ENCODE measurements at places on chromosomes 7 and 10.

DNA sequence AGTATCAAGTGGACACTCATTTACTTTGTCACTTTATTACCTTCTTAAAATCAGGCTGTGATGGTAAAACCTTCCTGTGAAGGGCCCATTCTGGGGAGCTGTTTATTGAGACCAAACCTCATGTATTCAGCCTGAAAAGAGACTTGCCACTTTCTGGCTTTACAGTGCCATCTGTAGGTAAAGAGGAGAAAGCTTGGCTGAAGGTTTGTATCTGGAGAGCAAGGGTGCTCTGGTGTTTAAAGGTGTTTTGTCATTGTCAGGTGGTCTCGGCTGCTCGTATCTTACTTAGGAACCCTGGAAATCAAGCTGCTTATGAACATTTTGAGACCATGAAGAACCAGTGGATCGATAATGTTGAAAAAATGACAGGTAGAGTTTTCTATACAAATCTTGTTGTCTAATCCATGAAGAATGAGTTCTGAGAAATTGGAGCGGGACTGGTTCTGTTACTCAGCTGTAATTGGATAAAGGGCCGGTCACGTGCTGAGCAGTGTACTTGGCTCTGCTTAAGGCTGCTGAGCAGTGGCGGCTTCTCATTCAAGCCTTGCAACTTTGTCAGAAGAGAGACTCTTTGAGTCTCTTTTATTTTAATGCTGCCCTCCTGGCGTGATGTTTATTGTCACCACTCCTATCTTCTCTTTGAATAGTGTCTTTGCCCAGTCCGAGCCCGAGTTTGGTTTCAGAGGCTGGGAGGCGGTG, 46.9 kb downstream of the AP3M1 start:
- DNase-seq, result no peak

DNA sequence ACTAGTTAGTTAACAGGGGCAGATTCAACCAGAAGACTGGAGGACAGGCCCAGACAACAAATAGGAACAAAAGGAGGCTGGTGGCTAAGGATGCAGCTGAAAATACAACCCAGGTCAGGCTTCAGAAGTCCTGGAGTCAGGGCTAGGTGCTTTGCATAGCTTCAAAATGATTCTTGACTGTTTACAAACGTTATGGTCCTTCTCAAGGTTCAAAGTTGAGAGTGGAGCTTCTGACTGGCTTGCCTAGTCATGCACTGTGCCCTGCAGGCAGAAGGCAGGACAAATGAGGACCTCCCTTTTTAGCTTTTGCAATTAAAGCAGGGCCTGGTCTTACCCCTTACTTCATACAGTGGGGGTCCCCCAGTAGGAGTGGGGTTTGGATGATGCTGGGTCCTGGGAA, 4.4 kb upstream of the CDH23 start:
- no peak for DNase-seq

DNA sequence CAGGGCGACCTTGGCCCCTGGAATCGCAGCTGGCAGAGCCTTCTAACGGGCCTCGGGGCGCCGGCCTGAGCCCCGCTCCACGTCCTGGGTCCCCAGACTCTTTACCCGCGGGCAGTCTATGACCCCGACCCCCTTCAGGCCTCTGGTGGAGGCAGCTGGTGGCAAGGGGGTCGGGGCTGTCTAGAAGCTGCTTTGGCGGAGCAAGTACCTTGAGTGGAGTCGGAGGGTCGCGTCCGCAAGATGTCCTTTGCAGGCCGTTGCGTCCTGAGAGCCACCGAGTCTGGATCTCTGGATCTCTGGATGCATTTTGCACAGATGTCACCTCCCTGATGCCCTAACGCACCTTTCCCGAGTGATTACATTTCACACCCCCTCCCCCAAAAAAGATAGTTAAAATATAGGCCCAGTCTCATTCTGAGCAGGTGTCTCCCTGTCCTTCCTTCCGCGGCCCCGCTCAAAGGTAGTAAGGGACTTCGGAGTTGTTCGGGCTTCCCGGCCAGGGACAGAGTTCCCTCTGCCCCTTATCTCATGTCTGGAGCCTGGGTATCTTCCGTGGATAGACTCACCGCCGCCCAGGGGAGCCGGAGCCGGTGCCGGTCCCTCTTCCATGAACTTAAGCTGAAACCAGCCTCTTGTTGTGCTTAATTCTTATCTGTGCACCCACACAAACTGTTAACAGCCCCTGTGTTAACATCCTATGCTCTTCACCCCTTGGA, 457 bp downstream of the ACADSB start:
- DNase-seq, result no peak

GRCh38 chr7:140223515-140224221, 46.9 kb upstream of the KDM7A start:
- no peak for DNase-seq

GRCh38 chr7:42720991-42721796, 190.7 kb downstream of the C7orf25 start:
- DNase-seq, result no peak

DNA sequence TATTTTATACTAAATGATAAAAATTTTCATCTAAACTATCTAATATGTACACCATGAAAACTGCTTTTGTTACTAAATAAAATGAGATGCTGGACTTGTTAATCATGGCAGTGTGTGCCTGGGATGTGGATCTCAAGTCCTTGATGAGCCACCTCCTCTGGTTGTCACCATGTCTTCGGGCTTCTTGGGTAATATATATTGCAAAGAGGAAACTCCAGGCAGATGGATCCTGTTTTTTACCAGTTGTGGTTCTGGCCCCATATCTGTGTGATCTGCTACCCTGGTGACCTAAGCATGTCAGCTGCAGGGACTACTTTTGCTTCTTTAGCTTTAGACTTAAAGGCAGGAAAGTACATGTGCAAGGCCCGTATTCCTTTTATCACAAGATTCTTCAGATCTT, 46.2 kb downstream of the TMEM60 start:
- DNase-seq, result no peak

DNA sequence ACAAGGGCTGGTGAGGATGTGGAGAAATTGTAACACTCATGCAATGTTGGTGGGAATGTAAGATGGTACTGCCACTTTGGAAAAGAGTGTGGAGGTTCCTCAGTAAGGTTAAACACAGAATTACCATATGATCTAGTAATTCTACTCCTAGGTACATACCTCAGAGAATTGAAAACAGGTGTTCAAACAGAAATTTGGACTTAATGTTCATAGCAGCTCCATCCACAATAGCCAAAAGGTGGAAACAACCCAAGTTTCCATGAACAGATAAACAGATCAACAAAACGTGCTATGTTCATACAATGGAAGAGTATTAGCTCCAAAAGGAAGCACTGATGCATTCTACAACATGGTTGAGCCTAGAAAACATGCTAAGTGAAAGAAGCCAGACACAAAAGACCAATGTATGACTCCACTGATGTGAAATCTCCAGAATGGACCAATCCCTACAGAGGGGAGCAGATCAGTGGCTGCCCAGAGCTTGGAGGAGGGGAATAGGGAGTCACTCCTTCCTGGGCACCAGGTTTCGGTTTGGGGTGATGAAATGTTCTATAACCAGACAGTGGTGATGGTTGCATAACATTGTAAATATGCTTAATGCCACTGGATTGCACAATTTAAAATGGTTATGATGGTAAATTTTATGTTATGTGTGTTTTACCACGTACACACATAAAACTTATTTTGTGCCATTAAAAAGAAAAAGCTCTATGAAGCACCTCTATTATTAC, 5.7 kb upstream of the WDR86 start:
- DNase-seq, result no peak

- no peak for DNase-seq
Observed at GRCh38 chr10:16195894-16196293, 240.9 kb upstream of the PTER start.

DNA sequence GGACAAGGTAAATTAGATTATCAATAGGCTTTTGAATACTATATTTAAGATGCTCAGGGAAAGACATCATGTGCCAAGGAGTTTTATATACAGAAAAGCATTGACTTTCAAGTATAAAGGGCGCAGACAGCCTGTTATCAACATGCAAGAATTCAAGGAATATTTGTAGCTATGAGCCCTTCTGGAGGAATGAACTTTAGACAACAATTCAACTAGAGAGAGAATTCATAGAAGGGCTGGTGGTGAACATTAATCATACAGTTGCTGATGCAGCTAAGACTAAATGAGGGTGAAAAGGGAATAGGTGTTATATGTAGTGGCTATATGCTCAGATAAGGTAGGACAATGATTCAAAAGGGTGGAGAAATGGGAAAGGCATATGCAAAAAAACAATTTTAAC, 41.2 kb downstream of the AOAH start:
- DNase-seq, result no peak

DNA sequence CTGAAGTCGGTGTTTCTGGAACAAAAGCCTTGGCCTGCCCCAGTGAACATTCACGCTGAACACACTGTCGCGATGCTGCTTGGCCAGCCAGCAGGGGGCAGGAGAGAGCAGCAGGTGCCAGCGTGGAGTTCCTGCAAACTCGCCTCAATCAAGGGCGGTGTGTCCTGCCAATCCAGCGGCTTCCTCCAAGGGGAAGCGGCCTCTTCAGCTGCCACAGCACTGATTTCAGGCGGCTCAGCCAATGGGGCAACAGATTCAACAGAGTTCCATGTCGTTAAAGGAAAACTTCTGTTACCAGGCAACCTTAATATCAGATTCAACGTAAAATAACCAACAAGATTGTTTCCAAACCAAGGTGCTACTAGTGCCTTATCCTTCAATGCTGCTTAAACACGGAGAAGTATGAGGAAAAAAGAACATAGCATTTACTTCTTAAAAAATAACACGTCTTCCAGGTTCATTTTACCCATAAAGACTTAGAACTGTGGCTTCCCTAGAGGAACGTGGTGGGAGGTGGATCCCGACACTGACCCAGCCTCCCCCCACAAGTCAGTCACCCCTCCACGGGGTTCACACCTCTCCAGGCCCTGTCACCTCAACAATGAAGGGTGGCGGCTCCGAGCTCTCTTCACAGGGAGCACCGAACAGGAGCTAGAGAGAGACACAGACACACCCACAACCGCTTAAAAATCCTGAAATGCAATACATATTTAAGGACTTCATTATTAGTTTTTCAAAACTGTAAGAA, 178.2 kb downstream of the DIP2C start:
- DNase-seq, result peak; percentile 84

DNA sequence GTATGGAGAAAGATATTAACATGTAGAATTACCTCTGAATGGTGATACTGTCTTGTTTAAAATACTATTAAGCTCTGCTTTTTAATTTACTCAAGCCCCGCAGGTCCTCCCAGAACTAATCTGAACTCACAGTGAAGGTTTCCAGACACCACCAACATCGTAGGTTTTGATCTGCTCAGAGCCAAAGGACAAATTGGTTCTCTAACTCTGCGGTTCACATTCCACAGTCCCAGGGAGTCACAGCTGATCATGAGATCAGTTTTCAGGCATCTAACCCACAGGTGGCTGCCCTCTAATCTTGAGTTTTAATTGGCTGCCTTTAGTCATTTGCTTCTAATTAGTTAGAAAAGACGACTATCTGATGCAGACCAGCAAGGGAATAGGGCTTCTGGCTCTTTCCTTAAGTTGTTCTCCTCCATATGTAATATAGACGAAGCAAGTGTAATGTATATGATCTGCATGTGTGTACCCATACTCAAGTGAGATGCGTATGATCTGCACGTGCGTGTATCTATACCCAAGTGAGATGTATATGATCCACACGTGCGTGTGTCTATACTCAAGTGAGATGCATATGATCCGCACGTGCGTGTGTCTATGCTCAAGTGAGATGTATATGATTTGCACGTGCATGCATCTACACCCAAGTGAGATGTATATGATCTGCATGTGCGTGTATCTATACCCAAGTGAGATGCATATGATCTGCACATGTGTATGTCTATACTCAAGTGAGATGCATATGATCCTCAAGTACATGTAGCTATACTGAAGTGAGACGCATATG, 331.5 kb upstream of the NPVF start:
- DNase-seq, result no peak

- DNase-seq, result no peak
Observed at GRCh38 chr7:92698237-92698841, 108.1 kb upstream of the FAM133B start.

GRCh38 chr7:134694299-134694698, 47.6 kb downstream of the BPGM start:
- DNase-seq, result no peak

- no peak for DNase-seq
Observed at GRCh38 chr10:122974023-122974422, 6.2 kb upstream of the PSTK start.
